Muscle of leg (tissue), 16 donors: ENCODE measurements at places on chromosomes 5 and 9.

DNA sequence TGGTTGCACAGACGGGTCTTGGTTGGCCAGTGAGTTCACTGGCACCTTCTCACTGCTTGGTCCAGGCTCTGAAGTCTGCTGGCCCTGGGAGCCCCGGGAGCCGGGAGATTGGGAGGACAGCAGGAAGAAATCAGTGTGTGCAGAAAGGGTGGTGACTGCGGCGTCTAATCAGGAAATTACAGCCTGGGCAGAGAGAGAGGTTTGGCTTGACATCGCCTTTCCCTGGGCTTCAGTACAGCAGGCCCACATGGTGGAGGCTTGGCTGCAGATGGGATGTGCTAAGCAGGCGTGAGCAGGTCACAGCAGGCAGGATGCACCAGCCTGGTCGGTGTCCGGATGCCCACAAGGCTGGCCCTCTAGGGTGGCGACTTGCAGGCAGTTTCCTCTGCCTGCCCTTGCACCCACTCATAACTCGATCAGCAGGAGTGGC lies 17.2 kb downstream of the PITX1 start:
- DNase-seq: peak; percentile 63

DNA sequence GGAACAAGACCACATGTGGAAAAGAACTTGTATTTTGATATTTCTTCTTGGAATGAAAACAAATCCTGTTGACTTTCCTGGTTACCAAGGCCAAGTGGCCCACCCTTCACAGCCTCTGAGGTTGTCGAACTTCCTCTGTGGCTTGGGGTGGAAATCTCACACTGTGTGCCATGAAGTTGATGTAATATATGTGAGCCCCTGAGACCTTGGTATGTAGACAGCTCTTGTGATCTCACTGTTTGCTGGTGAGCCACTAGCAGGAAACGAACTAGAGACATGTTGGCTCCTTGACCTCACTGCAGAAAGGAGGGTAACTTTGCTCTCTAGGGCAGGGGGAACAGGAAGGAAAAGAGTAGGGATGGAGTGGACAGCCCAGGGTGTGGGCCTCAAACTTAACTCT lies 159.4 kb downstream of the ARHGAP26 start:
- peak; percentile 79 for DNase-seq

DNA sequence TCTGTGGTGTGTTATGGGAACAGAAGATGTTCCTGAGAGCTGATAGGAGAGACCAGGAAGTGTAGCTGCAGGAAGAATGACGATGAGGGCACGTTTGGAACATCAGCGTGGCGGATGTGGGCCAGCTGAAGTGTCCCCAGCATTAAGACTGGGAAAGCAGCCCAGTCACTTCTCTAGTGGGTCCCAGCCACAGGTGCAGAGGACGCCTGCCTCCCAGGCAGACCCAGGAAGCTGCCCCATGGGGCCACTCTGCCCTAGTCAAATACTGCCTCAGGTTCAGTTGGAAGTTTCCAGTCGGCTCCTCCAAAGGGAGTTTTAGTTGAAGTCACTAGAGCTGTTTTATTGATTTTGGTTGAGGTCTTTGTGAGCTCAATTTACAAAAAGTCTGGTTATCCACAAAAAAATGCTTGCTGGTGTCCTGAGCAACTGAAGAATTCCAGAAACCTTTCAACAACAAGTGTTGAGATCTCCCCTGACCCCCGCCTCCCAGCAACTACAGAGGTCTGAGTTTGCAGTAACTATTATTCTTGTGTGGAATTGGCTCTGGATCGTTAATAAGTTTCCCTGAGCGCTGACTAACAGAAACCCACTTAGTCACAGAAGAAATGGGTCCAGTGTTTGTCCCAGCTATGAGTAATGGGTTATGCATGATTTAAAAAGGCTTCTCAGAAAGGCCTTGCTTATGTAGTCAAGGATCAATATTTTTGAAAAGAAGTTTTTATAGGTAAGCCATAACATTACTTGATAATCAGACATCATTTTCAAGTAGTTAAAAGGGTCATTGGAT lies 294.1 kb downstream of the FANCC start:
- DNase-seq: peak; percentile 81

DNA sequence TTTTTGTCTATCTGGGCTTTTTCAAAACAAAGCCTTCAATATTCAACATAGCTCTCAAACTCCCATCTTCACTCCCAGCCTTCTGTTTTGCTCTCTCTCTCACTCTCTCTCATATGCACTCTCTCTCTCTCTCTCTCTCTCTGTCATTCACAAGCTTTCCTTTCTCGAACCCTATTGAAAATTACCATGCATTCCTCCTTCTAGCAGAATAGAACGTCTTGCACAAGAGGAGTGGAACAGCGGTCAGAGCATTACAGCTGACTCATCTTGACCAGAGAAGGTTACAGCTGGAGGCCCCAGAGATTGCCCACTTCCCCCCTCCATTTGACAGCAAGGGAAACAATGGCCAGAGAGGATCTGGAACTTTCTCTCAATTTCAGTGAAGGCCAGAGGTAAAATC lies 51.0 kb upstream of the LIFR start:
- no peak for DNase-seq

- DNase-seq: no peak
Measured at GRCh38 chr9:80233102-80233843, 661.5 kb downstream of the TLE4 start.
